ENCODE measurements at places on chromosomes 11 and 22.

GRCh38 chr11:2436013-2436520 is 8.2 kb downstream of the TRPM5 start:
- DNase-seq: no peak

- no peak for DNase-seq
Measured at GRCh38 chr11:124747406-124748099, 4.5 kb downstream of the VSIG2 start.

- no peak for DNase-seq
Measured at GRCh38 chr11:76023236-76024068, 182.8 kb downstream of the WNT11 start.

GRCh38 chr11:117625237-117625636 is 171.8 kb downstream of the DSCAML1 start:
- no peak for DNase-seq

DNA sequence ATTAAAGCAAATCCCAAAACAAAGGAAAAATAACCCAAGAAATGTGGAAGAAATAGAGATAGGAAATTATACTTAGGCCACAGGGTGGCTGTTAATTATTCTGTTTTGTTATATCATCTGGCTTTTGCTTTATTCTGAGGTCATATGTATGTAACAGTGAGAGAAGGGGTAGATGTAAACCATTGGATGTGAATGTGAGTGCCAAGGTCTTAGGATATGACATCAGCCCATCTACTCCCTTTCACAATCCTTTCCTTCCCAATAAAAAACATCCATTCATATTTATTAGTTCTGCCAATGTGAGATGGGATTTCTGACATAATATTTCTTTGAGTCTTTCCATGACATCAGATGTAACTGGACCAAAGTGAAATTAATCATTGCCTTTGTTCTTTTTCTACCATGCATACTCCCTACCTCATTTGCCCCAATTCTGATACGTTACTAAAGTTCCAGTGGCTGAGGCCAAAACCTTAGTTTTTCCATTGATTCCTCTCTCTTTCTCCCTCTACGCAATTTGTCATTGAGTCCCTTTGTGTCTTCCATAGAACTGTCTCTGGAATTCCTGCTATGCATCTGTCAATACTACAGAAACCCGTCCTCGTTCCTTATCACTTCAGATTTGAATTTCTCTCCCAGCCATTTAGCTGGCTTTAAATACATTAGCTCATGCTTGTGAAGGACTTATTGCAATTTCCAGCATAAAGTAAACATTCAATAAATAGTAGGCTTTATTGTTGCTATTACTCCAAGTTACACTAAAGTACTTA is 170.3 kb downstream of the ARHGAP42 start:
- no peak for DNase-seq

GRCh38 chr11:85867751-85868150 is 12.6 kb downstream of the CCDC83 start:
- DNase-seq: no peak

- no peak for DNase-seq
Measured at GRCh38 chr11:61315260-61315659, 17.6 kb downstream of the DDB1 start.
